Left cardiac atrium (tissue), 4 donors: ENCODE measurements at places on chromosomes 7 and 10.

DNA sequence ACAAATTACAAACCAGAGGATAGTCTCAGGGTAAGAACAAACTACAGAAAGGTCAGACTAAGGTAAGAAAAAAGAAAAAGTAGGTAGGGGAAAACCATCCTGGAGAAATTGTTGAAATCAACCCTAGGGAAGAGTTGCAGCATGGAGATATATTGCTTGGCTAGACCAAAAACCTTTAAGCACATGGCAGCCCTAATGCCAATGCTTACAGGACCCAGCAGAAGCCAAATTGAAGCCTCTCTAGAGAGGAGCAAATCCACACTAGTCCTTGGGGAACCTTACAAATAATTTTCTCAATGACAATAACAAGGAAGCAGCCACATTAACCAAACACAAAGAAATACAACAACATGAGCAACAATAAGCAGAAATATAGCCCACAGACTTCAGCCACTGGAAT lies 81.9 kb downstream of the CNOT4 start:
- DNase-seq = no peak

DNA sequence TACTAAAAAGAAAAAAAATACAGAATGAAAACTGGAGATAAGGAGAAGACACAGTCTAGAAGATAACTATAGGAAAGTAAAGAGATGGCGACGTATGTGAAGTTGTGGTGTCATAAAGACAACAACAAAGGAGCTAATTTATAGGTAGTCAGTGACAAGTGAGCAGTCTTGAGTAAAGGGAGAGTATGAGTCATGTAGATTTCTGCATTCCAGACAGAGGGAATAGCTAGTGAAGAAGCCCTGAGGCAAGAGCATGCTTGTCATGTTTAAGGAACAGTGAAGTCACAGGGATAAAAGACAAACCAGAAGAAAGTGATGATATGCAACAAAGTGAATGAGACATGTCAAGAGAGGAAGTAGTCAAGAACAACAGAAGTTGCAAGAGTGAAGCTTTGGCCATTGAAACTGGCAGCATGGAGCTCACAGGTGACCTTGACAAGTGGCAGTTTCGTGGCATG lies 2.3 kb upstream of the MIOS start:
- DNase-seq = no peak

- no peak for DNase-seq
These were observed 261.5 kb downstream of the ELMO1 start for GRCh38 chr7:37187179-37187578.

DNA sequence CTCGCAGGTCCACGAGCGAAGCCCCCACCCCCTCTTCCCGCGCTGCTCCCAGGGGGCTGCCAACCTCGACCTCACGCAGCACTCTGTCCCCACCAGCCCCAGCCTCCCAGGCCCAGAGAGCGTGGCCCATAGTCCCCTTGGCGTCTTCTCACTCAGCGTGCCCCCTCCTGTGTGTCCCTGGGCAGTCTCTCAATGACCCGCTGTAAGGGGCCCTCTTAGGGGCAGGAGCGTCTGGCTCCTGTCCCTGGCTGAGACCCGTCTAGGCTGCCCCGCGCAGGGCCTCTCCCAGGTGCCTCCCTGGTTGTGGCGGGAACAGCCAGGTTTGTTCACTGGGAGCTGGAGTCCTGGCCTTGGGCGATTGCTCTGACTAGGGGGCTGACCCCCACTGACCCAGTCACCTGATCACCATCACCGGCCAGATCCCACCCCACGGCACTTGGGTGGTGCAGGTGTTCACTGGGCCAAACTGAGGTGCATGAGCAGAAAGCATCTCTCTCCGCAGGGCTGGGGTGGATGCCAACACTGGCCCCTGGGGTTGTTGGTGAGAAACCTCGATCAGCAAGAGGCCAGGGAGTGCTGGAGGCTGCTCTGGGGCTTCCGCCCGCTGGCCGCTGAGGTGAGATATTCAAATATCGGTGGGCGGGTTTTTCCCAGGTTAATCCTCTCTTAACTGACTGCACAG lies 12.6 kb upstream of the WDFY4 start:
- DNase-seq = no peak

GRCh38 chr7:67553378-67553777 lies 556.7 kb downstream of the TYW1 start:
- no peak for DNase-seq

DNA sequence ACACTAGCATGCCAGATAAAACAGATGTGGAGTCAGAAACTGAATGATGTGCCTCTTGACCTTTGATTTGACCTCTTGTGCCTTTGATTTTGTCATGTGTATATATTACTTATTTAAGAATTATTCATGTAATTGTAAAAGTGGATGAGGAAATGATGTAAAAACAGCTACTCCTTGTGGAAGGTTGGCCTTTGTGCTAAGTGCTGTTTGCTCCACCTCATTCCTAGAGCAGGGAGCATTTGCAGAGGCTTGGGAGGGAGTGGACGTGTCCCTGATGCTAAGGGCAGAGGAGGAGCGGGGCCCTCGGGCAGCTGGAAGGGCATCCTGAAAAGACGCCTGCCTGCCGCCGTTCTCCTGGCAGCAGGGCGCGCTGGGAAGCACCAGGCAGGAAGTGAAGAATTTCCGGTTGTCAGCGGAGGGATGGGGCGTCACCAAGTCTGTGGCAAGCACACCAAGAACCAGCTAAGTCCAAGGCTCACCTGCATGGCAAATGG lies 197.6 kb upstream of the ZNF32 start:
- peak; percentile 66 for DNase-seq

DNA sequence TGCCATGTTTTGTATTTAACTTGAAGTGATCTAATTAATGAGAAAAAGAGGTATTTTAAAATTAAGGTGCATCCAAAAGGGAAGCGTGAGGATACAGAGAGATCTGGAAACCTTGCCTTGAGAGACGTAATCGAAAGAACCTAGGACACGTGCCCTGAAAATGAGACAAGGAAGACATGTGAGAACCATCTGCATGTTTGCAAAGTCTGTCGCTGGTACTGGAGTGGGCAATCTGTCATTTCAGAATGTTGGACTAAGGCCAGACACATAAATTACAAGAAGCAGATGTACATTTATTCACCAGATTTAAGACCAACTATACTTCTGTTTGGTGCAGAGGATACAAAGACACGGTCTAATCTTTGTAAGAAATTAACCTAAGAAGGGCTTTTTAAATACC lies 9.2 kb downstream of the AGR2 start:
- no peak for DNase-seq

- DNase-seq = no peak
These were observed 55.8 kb downstream of the BICC1 start for GRCh38 chr10:58568428-58568935.

DNA sequence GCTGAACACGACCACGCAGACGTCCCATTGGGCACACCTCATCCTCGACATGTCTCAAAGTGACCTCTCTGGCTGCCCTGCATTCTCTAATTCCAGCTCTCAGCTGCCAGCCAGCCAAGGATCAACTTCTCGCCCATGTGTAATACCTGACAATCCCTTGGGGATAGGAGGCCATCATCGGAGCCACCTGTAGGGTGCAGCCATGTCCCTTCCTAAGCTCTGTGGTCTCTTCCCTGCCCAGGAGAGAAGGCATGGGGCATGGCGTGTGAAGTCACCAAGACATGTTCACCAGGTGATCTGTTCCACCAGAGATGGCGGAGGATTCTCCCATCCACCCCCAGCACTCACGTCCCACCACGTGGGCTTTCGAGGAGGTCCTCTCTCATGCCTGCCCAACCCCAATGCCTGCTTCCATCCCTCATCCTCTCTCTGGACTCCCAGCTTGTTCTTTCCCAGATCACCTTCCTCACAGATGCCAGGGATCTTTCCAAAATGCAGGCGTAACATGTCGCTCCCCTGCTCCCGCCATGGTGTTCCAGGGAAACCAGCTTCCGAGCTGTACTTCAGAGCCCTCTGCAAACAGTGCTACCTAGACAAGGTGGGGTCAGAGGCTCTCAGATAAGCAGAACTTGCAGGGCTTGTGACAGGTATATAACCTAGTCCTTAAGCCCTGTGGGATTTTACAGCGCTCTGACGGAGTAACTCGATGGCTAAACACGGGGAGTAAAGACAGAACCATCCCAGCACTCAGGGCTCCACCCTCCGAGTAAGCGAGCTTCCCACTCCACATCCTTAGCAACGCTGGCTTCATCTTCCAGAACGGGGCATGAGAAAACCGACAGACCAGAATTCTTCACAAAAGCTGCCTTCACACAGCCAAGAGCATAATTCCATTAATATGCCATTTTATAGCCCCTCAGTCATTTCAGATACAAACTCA lies 41.1 kb downstream of the BRI3 start:
- DNase-seq = no peak

- DNase-seq = no peak
These were observed 637 bp downstream of the MICU1 start for GRCh38 chr10:72625276-72625607.

GRCh38 chr10:46198516-46198915 lies 88.3 kb upstream of the ANTXRL start:
- no peak for DNase-seq
